ENCODE measurements at places on chromosomes 1 and 21.
A peak's percentile ranks its signal among the peaks of the same experiment; 100 is the strongest.

- peak; percentile 79 for DNase-seq
These were observed 50.0 kb downstream of the TBCE start for GRCh38 chr1:235417086-235417697.

- DNase-seq = no peak
These were observed 39.0 kb downstream of the NDC1 start for GRCh38 chr1:53799141-53799540.

DNA sequence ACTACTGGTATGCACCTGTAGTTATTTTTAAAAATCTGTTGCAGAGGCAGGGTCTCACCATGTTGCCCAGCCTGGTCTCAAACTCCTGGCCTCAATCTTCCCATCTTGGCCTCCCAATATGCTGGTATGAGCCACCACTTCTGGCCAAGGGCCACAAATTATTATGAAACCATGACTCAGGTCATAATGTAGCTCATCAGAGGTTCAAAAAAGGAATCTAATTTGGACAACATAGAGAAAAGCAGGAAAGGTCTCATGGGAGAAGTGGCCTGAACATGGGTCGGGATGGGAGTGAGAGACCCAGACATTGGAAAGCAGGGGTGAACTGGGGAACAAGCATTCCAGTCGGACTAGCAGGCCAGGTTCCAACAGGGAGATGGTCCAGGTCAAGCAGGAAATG lies 45.2 kb upstream of the C1orf198 start:
- no peak for DNase-seq

DNA sequence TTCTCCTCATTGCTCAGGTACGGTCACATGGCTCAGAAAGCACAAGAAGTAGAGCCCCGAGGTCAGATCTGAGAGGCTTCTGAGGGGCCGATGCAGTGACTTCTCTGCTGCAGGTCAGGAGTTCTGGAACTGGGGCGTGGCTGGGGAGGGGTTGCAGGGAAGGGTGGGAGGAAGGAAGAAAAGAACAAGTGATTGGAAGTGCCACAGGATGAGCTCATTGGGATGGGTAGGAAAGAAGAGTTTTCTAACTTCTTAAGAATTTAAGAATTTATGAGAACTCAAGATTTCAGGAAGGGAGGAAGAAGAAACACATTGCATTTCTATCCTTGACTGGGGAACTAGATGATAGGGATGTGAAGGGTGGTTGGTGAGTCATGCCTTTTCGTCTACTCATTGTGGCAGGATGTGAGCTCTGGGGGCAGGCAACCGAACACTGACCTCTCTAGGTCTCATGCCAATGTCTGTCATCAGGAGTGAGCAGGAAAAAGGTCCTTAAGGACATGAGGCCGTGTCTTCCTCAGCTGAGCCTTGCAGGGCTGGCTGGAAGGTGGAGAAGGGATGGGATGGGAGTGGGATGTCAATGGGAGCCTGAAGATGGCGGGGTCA lies 497 bp downstream of the FCRLB start:
- DNase-seq = no peak

- DNase-seq = no peak
These were observed 3.6 kb upstream of the CALML6 start for GRCh38 chr1:1911350-1912041.

GRCh38 chr1:173507847-173508209 lies 30.7 kb downstream of the PRDX6 start:
- no peak for DNase-seq

GRCh38 chr21:26461500-26461899 lies 111.6 kb downstream of the CYYR1 start:
- DNase-seq = no peak

DNA sequence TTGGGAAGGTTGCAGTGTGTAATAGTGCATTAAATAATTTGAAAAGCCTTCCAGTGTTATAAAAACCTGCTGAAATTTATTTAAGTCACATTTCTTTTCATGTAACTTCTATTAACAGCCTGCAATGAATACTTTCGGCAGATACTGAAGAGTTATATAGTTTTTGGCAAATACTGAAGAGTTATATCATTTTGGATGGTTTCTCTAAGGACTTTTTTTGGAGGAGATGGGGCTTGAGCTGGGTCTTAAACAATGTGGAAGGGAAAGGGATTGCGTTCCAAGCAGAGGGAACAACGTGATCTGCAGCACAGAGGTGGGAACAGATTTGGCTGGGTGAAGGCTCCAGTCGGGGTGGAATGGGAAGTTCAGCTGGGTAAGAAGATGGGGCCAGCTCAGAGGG lies 39.8 kb downstream of the MTR start:
- no peak for DNase-seq

DNA sequence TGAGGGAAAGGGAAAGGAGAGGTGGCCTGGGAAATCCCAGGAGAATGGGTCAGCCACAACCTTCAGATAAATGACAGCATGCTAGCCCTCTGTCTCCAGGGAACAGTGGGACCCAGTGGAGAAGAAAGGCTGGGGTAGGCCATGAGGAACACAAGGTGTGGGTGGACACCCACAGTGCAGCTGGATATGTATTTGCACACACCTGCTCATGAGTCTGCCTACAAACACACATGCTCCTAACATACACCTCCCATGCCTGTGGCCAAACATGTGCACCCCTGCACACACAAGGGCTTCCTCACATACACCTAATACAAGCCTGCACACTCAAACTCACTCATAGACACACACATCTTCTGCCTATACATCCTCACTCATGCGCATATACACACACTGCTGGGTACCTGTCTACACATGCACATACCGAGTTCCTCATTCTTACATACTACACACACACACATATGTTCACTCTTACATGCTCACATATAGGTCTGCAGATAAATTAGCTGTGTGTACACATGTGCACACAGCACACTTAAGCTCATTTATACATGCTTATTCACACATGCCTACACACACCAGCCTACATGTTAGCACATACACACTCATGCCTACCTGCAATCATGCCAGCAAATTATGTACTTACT lies 3.6 kb downstream of the C1orf216 start:
- no peak for DNase-seq

DNA sequence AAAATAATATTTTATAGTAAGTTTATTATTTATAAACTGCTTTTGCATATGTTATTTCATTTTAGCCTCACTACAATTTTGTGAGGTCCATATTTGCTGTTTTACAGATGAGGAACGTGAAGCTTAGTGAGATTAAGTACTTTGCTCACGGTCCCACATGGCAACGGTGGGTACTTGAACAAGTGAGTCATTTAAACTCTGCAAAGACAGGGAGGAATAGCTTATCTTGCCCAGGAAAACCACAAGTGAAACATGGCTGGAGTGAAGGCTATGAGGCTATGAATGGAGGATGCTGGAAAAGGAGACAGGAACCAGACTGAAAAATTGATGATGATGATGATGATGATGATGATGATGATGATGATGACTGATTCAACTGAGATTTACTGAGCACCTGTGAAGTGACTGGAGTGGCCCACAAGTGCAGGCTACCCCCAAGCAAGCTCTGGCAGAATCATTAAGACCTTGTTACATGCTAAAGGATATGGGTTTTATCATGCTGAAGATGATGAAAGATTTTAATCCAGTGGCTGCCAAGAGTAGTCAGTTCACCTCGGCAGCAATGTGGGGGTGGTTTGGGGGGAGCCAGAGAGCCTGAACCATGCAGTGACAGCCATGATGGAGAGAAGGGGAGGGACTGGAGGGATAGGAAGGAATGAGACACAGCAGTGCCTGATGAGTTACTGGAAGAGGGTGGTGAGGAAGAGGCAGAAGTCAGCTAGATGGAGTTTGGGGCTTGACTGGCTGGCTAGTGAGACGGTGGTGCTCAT lies 1.4 kb upstream of the ABCA4 start:
- no peak for DNase-seq

Measured in ELF-1 (cell line).